G401 (cell line): ENCODE measurements at places on chromosomes 7 and 10.

- DNase-seq: no peak
Measured at GRCh38 chr7:27179030-27179429, 4.9 kb upstream of the HOXA10 start.

GRCh38 chr7:106561151-106561550, 99.8 kb downstream of the CCDC71L start:
- no peak for DNase-seq

GRCh38 chr10:126661356-126661755, 9.1 kb downstream of the C10orf90 start:
- DNase-seq: no peak

DNA sequence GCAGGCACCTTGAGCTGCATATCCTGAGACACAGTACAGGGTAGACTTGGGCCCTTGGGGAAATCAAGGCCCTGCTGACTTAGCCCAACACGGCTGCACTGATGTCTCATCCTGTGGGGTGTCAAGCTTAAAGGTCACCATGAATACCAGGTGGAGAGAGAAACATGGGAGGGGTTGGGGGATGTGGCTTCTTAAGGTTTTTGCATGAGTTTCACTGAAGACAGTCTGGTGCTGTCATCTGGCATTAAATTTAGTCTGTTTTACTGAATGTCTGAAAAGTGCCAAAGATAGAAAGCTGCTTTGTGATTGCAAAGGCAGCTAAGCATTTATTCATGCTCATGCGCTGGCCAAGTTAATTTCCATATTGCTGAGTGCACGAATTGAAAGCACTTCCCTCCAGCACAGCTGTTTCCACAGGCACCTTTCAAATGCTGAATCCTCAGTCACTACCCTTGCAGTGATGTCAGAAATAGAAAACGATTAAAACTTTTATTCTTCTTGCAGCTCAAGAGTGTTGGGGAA, 102.1 kb downstream of the OSBPL3 start:
- no peak for DNase-seq

- no peak for DNase-seq
Measured at GRCh38 chr7:151440799-151441445, 981 bp upstream of the CRYGN start.

- DNase-seq: no peak
Measured at GRCh38 chr7:151168003-151168786, 701 bp upstream of the GBX1 start.

DNA sequence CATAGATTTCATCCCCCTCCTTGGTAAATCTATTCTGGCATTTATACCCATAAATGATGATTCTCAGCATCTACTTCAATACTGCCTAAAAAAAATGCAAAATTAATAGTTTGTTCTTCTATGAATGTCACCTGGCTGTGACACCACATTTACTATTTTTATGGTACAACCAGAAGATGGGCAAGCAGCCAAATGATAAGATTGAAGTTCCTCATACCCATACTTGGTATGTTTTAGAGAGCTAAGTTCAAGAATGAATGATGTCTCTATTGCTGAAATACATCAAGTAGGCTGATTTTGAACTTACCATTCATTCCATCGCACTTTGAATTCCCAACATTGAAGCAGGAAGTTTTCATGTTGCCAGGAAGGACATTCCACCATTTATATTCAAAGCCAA, 134.2 kb downstream of the ELAPOR2 start:
- no peak for DNase-seq

- DNase-seq: no peak
Measured at GRCh38 chr7:148270576-148270975, 320.0 kb upstream of the C7orf33 start.

DNA sequence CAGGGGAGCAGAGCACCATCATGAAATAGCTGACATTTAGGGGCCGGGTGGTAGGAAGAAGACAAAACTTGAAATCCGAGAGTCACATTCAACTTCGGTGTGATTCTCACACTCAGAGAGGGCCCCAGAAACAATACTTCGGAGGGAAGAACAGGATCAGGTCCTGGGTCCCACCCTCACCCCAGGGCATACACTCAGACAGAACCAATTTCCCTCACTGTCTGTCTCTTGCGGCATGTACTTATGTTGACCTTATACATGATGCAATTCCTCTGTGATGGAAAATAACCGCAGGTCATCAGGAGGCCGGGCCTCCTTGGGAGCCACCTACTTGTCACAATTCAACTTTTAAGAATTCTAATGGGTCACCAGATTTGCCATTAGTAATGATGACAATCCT, 26.3 kb upstream of the HMX3 start:
- no peak for DNase-seq

DNA sequence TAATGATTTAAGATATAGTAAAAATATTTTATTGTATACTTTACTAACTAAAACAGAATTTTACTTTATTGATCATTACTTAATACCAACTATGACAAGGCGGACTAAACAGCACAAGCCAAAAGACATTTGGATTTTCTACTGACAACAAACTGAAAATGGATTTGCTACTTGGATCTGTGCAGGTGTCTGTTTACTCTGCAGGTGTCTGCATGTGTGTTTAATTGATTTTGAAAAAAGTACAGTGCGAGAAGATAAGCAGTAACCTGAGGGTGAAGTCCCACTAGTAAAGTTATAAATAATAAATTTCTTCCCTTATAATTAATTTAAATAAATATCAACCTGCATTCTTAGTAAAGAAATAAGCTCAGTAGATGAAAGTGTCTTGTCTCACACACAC, 696.8 kb upstream of the MBL2 start:
- no peak for DNase-seq

DNA sequence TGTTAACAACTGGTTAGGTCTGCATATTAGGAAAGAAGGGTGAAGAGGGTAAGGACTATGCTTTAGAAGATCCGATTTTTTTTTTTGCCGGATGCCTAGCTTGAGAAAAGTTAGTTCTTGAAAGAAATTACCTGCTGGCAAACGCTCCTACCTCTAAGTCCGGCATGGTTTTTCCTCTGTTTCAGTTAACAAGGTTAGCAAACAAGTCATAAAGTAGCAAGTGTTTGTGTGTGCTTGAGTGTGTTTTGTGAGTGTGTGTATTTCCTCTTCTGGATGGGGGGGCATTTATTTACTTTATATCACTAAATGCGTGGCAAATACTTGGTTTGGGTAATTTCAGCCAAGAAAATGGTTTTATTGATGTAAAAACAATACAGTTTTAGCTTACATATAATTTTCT, 195.6 kb downstream of the SUGCT start:
- DNase-seq: no peak

DNA sequence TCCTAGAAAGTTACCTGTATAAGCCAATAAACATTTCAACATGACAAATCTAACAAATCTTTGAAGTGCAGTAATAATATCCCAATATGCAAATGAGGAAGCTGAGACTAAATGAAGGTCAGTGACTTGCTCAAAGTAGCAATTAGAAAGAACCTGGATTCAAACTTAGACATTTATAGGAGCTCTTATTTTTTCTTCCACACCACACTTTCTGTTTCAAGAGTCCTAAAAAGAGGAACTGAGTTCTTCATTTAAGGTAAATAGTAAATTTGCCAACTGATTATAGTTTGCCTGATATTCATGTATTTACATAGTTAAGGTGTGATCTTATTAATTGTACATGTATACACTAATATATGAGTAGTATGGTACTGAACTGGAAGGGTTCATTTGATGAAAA, 44.0 kb downstream of the KLHDC10 start:
- DNase-seq: no peak

DNA sequence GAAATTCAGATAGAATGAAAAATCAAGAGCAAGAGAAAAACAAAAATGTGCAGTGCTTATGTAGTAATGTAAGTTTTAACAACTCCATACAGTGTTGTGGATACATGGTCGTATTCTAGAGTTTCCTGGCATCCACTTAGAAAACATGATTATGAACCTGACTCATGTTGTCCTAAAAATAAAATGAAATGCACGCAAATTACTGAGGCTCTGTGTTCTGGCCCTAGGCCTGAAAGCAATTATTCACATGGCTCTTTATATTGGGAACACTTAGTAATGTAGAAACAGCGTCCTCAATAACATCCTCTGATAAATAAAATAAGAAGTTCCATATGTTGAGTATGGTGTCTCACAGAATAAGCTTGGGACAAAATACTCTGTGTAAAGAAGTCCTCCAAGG, 200.2 kb upstream of the SEMA3E start:
- DNase-seq: no peak

DNA sequence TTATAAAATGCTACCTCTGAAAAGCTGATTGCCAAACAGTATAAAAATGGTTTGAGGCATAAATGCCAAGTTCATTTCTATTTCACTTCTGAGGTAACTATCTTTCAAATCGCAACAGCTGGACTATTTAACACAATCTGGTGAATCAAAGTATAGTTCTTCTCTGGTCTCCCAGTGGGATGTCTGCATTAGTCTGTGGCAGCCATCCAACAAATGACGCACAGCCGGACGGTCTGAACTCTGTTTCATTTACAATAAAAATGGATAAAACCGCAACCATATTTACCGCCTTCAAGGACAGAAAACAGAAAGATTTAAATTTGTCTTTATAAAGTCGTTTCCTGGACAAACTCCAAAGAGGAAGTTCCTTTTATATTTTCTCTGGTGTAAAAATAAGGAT, 41.9 kb downstream of the ENO4 start:
- DNase-seq: no peak

DNA sequence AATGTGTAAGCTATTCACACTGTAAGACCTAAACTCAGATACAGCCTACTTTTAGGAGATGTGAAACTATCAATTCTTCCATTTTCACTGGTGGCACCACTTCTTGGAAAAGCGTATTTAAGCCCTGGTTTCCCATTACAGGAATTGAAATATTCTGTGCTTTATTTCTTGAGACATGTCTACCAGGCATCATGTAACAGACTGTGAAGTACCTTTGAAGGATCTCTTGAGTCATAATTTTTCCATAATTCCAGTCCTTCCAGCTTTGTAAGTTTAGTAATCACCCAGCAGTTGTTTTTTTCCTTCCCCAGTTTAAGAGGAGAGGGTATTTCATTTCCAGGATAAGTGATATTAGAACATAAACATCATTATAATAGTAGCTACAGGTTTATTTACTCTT, 186.0 kb upstream of the PRPS1L1 start:
- no peak for DNase-seq

DNA sequence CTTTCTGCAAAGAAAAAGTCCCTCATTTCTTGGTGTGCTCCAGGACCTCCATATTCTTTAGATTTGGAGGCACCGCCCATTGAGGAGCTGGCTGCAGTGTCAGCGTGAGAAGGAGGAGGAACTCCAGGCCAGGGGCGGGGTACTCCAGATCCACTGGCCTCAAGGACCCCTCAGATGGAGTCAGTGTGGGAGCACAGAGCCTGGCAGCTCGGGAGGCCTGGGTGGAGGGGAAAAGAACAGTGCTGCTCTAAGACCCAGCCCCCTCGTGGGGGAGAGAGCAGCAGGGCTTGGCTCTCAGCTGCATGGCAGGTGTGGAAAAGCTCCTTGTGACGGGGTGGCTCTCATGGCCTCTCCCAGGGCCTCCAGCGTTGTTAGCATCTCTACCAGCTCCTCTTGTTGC, 70.5 kb downstream of the ITGB1 start:
- no peak for DNase-seq

GRCh38 chr10:44310762-44311562, 73.9 kb downstream of the CXCL12 start:
- peak; percentile 65 for DNase-seq

DNA sequence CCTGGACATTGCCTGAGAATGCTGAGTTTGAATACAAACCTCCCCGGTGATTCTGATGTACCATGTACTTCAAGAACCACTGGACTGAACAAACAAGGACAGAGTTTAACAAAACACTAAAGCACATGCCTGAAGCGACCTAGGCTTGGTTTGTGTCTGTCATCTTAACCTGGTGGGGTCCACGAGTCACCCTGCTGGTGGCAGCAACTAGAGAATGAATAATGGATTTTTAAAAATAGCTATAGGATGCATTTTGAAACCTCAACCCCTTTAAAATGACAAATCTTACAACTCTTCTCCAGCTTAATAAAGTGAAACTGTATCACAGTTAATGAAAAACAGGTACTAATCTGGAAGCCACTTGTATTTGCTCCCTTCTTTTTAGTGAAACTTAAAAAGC, 25.2 kb downstream of the CDHR3 start:
- no peak for DNase-seq

DNA sequence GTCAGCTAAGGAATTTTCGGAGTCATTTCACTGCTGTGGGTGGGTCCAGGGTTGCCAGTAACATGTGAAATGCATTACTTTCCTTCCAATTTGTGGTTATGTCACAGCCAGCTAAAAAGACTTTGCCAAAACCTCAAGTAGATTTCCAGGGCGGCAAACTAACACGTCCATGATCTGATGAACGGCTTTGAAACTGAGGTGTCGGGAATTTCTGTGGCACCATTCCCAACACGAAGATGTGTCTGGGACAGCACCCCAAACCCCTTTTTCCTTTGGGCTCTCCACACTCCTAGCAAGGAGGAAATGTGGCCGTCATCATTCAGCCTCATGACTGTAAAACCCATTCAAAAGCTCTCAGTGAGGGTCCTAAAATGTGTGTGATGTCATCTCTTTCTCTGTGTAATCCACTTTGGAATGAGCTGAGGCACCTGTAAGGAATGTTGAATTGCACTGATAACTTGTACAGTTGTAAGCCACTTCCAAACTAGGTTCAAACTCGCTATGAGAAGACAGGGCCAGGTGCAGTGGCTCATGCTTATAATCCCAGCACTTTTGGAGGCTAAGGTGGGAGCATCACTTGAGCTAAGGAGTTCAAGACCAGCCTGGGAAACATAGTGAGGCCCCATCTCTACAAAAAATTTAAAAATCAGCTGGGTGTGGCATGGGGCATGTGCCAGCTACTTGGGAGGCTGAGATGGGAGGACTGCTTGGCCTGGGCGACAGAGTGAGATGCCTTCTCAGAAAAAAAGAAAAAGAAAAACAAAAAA, 146.1 kb upstream of the FRMD4A start:
- DNase-seq: peak; percentile 72

GRCh38 chr7:3461923-3462322, 160.9 kb downstream of the SDK1 start:
- DNase-seq: no peak

- peak; percentile 24 for DNase-seq
Measured at GRCh38 chr7:101754424-101755159, 62.8 kb upstream of the CUX1 start.

GRCh38 chr7:50703654-50704053, 79.0 kb downstream of the GRB10 start:
- peak; percentile 37 for DNase-seq

GRCh38 chr7:149569025-149569725, 71.6 kb upstream of the ZNF746 start:
- DNase-seq: no peak

- no peak for DNase-seq
Measured at GRCh38 chr7:136049818-136050461, 72.8 kb upstream of the MTPN start.

- no peak for DNase-seq
Measured at GRCh38 chr7:16967300-16967811, 85.6 kb upstream of the AGR3 start.
